ENCODE measurements at places on chromosomes 1 and 21. TPM values are rescaled to one million over a fixed set of nuclear protein-coding genes. Genes with fewer than 3 reads are reported as not detected.

The GFI1 gene
- not detected for total RNA-seq

The AGT gene
- not detected for total RNA-seq

The PRAMEF12 gene
- not detected for total RNA-seq

The TMEM269 gene
- not detected for total RNA-seq

The AJAP1 gene
- total RNA-seq, result under 0.01 TPM

The SYT14 gene
- 1.4 TPM for total RNA-seq

The CACNA1S gene
- total RNA-seq, result not detected

The CFAP107 gene
- not detected for total RNA-seq

The SLAMF1 gene
- not detected for total RNA-seq

GRCh38 chr21:41438425-41439113 lies 12.5 kb downstream of the MX1 start:
- no peaks in the 10 kb centered on the region for H3K4me1 ChIP-seq
- DNase-seq, result no peak
- H3K27me3 ChIP-seq, result no peaks in the 10 kb centered on the region
- no peaks in the 10 kb centered on the region for H3K36me3 ChIP-seq

- no peak overlapping the region for H3K27ac ChIP-seq
- H3K4me3 ChIP-seq, result no peak overlapping the region
- no peak for DNase-seq
- no peaks in the 10 kb centered on the region for H3K36me3 ChIP-seq
- H3K27me3 ChIP-seq, result 0 out of 2 replicates have a peak, but pooled peaks cover 14% of the 10 kb centered on the region
Observed at GRCh38 chr1:39656391-39656790, 15.5 kb downstream of the NT5C1A start.

DNA sequence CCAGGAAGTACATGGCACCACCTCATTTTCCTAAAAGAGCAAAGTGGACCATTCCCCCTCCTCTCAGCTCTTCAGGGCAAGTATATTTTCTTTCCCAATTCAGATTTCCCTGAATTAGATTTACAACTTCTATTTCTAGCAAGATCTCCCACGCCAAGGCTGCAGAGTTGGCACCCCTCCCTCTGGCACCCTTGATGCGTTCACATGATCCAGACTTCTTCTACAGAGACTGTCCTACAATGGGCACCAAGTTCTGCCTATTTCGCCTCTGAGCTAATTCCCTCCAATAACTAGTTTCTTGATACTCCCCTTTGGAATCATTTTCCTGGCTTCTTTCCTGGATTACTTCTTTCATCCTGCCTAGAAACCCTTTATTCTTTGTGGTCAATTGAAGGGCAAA lies 122.0 kb downstream of the CDC7 start:
- no peaks in the 10 kb centered on the region for H3K27me3 ChIP-seq
- no peaks in the 10 kb centered on the region for H3K36me3 ChIP-seq
- H3K4me3 ChIP-seq, result no peak overlapping the region
- no peak for DNase-seq
- H3K27ac ChIP-seq, result no peak overlapping the region

DNA sequence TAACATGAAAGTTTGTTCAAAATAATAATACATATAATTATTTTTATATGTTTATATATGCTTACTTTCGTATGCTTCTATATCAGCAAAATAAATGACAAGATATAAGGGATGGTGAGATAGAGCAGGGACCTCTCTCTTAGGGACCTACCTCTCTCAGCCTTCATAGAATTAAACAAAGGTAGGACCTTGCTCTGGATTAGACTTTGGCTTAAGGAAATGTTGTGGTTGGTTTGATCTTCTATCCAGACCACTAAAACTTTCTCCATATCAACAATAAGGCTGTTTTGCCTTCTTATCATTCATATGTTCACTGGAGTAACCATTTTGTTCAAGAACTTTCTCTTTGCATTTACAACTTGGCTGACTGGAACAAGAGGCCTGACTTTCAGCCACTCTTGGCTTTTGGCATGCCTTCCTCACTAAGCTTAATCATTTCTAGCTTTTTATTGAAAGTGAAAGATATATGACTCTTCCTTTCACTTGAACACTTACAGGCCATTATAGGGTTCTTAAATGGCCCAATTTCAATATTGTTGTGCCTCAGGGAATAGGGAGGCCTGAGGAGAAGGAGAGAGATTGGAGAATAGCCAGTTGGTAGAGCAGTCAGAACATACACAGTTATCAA lies 14.4 kb downstream of the FRRS1 start:
- H3K27ac ChIP-seq, result no peak overlapping the region
- DNase-seq, result no peak
- no peaks in the 10 kb centered on the region for H3K27me3 ChIP-seq
- H3K4me1 ChIP-seq, result peaks cover 10% of the 10 kb centered on the region
- no peak overlapping the region for H3K4me3 ChIP-seq

DNA sequence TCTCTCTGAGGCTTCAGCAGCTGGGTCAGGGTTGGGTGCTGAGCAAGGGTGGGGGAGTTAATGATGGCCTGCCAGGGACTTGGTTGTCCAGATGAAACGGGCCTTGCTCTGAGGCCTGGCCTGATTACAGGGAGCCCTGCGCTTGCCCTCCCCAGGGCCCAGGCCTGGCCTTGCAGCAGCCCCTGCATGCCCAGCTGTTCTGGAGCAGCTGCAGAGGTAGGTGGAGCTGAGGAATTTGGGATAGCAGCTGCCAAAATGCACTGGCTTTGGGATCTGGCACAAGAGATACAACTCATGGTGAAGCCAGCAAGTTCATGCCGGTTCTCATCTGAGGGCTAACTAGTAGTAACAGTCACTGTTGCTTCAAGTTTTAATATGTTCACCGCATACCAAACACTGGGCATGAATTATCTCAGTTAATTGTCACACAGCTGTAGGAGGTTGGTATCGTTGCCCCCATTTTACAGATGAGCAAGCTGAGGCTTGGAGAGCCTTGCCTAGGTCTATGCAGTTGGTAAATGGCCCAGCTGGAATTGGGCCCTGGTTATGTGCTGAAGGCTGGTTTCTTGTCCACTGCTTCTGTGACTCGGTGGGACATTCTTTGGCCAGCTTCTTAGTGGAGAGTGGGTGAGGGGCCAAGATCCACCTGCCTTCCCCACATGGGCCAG lies 7.3 kb upstream of the SERINC2 start:
- no peak overlapping the region for H3K4me3 ChIP-seq
- H3K27ac ChIP-seq, result no peak overlapping the region
- H3K27me3 ChIP-seq, result no peaks in the 10 kb centered on the region
- H3K36me3 ChIP-seq, result no peaks in the 10 kb centered on the region

- no peaks in the 10 kb centered on the region for H3K36me3 ChIP-seq
- no peak overlapping the region for H3K4me3 ChIP-seq
- DNase-seq, result no peak
- no peak overlapping the region for H3K27ac ChIP-seq
- H3K27me3 ChIP-seq, result no peaks in the 10 kb centered on the region
Observed at GRCh38 chr21:35543746-35544145, 494.6 kb upstream of the RUNX1 start.

GRCh38 chr1:119656410-119656955 lies 8.4 kb upstream of the ZNF697 start:
- no peaks in the 10 kb centered on the region for H3K36me3 ChIP-seq
- H3K27me3 ChIP-seq, result no peaks in the 10 kb centered on the region
- no peak overlapping the region for H3K4me3 ChIP-seq
- peaks cover 20% of the 10 kb centered on the region for H3K4me1 ChIP-seq
- no peak overlapping the region for H3K27ac ChIP-seq

- no peaks in the 10 kb centered on the region for H3K4me1 ChIP-seq
- H3K27me3 ChIP-seq, result no peaks in the 10 kb centered on the region
Observed at GRCh38 chr1:37096523-37096922, 62.2 kb upstream of the GRIK3 start.

GRCh38 chr1:68036946-68037345 lies 13.5 kb downstream of the DIRAS3 start:
- no peak overlapping the region for H3K27ac ChIP-seq
- DNase-seq, result no peak
- H3K4me3 ChIP-seq, result no peak overlapping the region
- no peaks in the 10 kb centered on the region for H3K36me3 ChIP-seq
- no peaks in the 10 kb centered on the region for H3K27me3 ChIP-seq

DNA sequence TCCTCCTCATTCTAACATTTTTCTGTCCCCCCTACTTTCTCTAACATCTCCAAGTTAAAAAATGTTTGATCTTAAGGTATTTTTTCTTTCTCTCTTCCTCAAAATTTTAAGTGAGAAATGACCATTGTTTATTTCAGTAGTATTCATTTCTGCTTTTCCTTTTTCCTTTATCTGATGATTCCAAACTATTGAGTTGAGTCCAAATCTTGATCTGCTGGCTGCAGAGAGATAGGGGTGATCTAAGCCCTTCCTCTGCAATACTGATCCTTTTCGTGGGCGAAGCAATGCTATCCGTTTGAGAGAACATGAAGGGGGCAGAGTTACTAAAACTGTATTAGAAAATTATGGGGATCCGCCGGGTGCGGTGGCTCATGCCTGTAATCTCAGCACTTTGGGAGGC lies 516 bp upstream of the NMNAT2 start:
- no peak for DNase-seq
- H3K4me1 ChIP-seq, result no peaks in the 10 kb centered on the region
- no peak overlapping the region for H3K4me3 ChIP-seq
- no peak overlapping the region for H3K27ac ChIP-seq

- H3K36me3 ChIP-seq, result no peaks in the 10 kb centered on the region
- H3K27me3 ChIP-seq, result no peaks in the 10 kb centered on the region
- peaks cover 46% of the 10 kb centered on the region for H3K4me1 ChIP-seq
- H3K27ac ChIP-seq, result peak overlapping the region; percentile 11
Observed at GRCh38 chr1:12433323-12434053, 184.5 kb downstream of the DHRS3 start.

DNA sequence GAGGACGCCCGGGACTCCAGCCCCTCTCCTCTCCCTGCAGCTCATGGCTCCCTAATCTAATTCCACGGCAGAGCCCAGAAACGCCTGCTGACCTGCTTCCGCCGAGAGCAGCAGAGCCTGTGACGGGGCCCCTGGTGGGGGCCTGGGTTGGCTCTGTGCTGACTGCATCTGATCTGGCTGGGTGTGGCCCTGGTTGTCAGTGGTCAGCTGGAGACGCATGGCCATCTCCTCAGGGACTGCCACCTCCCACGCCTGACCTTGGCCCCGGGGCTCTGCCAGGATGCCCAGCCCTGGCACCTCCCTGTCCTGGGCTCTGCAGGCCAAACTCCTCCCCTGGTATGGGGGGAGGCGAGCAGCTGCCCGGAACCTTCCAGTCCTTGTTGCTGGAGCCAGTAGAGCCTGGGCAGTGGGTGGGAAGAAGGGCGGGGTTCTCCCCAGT lies 1.1 kb upstream of the PLCH2 start:
- peaks cover 19% of the 10 kb centered on the region for H3K27me3 ChIP-seq
- no peaks in the 10 kb centered on the region for H3K36me3 ChIP-seq
- DNase-seq, result peak; percentile 30
- H3K4me3 ChIP-seq, result no peak overlapping the region

GRCh38 chr1:32128479-32128878 lies 20.6 kb downstream of the KPNA6 start:
- H3K27me3 ChIP-seq, result no peaks in the 10 kb centered on the region
- no peaks in the 10 kb centered on the region for H3K36me3 ChIP-seq
- no peak for DNase-seq
- no peak overlapping the region for H3K4me3 ChIP-seq
- no peak overlapping the region for H3K27ac ChIP-seq
- peaks cover 6% of the 10 kb centered on the region for H3K4me1 ChIP-seq

GRCh38 chr1:177948336-177948972 lies 21.4 kb downstream of the SEC16B start:
- H3K36me3 ChIP-seq, result no peaks in the 10 kb centered on the region
- H3K27ac ChIP-seq, result no peak overlapping the region
- no peak overlapping the region for H3K4me3 ChIP-seq
- DNase-seq, result peak; percentile 82
- peaks cover 3% of the 10 kb centered on the region for H3K4me1 ChIP-seq

DNA sequence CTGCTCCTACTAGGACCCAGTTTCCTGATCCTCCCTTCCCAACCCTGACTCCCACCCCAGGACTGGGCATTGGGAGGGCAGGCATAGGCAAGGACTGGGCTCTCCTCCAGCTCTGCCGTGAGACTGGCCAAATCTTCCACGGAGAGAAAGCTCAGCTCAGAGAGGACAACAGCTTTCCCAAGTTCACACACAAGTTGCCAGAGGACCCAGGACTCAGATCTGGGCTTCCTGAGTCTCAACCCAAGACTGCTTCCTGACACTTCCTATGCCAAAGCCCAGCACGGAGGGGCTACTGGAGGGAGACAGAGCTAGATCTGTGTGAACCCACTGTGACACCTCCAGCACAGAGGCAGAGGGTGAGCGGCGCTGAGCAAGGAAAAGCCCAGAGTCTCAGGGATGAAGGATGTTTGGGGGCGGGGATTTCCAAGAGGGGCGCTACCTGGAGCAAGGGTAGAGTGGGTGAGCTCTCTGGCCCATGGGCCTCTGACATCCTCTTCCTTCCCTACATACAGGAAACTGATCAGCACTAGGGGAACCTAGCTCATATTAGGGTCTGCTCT lies 7.1 kb downstream of the PDZK1IP1 start:
- H3K4me3 ChIP-seq, result no peak overlapping the region
- DNase-seq, result no peak
- no peaks in the 10 kb centered on the region for H3K36me3 ChIP-seq
- no peaks in the 10 kb centered on the region for H3K27me3 ChIP-seq

GRCh38 chr1:248013229-248013710 lies at the start of gene OR2L5:
Gene OR2L5, plus strand, starts transcription at chr1:248013660. Its CDS starts 8,288 bp downstream, at chr1:248021948.
- H3K36me3 ChIP-seq, result no peaks in the 10 kb centered on the region
- no peaks in the 10 kb centered on the region for H3K27me3 ChIP-seq
- no peak within 1 kb of the TSS for H3K4me3 ChIP-seq
- no peaks in the 10 kb centered on the region for H3K4me1 ChIP-seq
- no peak within 1 kb of the TSS for H3K27ac ChIP-seq
- no peak for DNase-seq

DNA sequence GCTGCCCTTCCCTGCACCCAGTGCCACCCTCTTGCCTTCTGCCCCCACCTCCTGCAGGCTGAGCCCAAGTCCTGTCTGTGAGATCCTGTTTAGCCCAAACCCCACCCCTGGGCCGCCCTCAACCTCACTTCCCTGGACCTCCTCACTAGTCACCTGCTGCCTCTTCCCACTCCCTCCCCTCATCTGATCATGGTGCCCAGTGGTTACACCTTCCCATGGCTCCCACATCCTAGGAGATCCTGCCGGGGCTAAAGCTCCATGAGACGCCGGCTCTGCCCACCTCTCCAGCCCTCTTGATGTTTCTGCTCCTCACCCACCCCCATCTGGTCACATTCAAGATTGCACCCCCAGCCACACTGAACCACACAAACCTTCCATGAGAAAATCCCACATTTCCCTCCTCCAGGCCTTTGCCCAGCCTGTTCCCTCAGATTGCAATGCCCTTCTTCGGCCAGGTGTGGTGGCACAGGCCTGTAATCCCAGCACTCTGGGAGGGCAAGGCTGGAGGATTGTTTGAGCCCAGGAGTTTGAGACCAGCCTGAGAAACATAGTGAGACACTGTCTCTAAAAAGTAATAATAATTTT lies 17.0 kb downstream of the TTC39A start:
- peaks cover 15% of the 10 kb centered on the region for H3K4me1 ChIP-seq
- peak; percentile 25 for DNase-seq
- no peaks in the 10 kb centered on the region for H3K27me3 ChIP-seq
- no peaks in the 10 kb centered on the region for H3K36me3 ChIP-seq
- H3K4me3 ChIP-seq, result no peak overlapping the region

GRCh38 chr1:222225316-222225691 lies 322.6 kb downstream of the HHIPL2 start:
- H3K4me1 ChIP-seq, result peaks cover 16% of the 10 kb centered on the region
- DNase-seq, result peak; percentile 26
- H3K27ac ChIP-seq, result no peak overlapping the region
- H3K4me3 ChIP-seq, result no peak overlapping the region
- no peaks in the 10 kb centered on the region for H3K27me3 ChIP-seq
- no peaks in the 10 kb centered on the region for H3K36me3 ChIP-seq

Data from GM23248 (cell line).